Ureter (tissue), 1 donor: ENCODE measurements at places on chromosomes 12 and 14. TPM values are rescaled to one million over a fixed set of nuclear protein-coding genes. Genes with fewer than 3 reads are reported as not detected.
A peak's percentile ranks its signal among the peaks of the same experiment; 100 is the strongest.

GRCh38 chr14:23604675-23605170 lies 26.1 kb upstream of the JPH4 start:
- no peak for DNase-seq

- no peak for DNase-seq
Measured at GRCh38 chr12:26346736-26347135, 151.4 kb downstream of the SSPN start.

DNA sequence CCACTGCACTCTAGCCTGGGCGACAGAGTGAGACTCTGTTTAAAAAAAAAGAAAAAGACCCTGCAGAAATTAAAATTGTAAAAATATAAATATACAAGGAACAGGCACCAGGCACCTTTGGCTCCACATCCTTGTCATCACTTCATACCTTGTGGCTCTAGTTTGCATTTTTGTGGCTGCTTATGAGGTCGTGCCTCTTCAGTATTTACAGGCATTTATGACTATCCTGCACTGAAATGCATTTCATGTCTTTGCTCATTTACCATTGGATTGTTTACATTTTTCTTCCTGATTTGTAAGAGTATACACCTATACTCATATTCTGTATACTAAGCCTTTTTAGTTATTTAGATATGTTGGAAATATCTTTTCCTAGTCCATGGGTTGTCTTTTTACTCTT lies 20.1 kb downstream of the BICD1 start:
- no peak for DNase-seq

GRCh38 chr12:25295361-25295760 lies 44.6 kb upstream of the KRAS start:
- DNase-seq: no peak

DNA sequence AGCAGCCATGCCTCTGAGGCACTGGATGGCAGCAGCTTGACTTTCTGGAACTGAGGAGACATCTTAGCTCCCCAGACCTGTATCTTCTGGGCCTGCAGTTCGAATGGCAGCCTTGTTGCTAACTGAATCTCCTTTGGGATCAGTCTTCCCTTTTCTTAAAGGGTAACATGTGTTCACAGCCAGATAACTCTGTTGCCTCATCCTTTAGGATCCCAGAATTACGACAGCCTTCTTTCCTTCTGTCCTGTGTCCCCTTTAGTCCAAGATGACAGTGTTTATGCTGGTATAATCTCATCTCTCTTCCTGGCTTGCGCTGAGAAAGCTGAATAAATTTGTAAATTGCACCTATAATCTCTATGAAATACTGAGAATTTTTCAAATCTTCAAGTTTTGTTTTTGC lies 9.1 kb upstream of the ERC1 start:
- no peak for DNase-seq

Gene GUCY2C
- total RNA-seq: not detected

DNA sequence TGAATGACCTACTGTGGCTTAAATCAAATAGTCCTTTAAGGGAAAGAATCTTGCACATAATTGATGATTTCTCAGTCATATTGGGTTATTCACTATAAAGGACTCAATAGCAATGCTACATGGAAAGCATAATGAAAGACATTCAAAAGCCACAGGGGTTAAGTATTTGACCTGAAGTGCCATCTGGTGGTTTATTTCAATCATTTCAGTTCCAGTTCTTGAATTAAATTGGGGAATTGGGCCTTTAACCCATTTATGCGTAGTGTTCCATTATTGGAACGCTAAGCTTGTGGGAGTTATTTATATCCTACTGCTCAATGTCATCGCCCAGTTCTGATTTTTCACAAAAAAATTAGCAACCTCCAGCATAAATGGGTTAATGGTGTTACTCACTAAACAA lies 41.3 kb upstream of the C12orf71 start:
- DNase-seq: no peak

- DNase-seq: no peak
Measured at GRCh38 chr12:18723752-18724151, 14.1 kb downstream of the PLCZ1 start.

Gene WNT1
- total RNA-seq: not detected

- DNase-seq: no peak
Measured at GRCh38 chr14:36555998-36556743, 26.2 kb downstream of the NKX2-8 start.

GRCh38 chr12:102106905-102107304 lies 13.0 kb downstream of the NUP37 start:
- DNase-seq: no peak

DNA sequence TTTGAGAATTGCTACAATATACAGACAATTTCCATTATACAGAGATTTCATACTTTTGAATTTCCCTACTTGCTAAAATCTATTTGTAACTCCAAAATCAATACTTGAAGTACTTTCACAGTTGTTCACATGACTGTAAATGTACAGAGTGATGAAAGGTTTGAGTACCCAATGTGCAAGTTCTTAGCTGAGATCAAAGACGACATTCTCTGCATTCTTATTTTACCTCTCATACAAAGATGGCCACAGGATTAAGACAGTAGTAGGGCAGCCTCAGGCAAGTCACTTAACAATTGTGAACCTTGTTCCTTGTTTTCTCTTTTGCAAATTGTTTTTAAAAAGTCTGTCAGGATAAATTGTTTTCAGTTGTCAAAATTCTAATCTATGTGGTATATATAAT lies 255.9 kb upstream of the KITLG start:
- DNase-seq: no peak

Gene MGP
- total RNA-seq: 500 TPM

DNA sequence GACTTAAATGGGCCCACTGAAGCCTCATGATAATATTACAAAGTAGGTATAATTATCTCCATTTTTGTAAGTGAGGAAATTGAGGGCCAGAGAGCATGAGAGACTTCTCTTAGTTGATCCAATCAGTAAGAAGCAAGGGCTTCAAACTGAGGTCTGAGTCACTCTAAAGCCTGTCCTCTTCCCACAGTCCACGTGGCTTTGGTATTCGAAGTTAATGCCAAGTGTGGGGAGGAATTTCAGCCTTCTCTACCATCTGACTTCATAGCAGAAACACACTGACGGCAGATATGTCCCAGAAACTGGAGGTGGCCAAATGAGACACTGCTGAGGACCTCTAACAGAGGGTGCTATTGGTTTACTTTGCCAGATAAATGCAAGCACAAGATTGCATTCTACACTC lies 114.4 kb upstream of the OVCH1 start:
- DNase-seq: no peak

- no peak for DNase-seq
Measured at GRCh38 chr14:75119056-75119455, 7.8 kb downstream of the NEK9 start.

Gene ACAD10
- total RNA-seq: 43.6 TPM

Gene SUPT16H
- total RNA-seq: 75.0 TPM

Gene SIX6
- not detected for total RNA-seq

Gene FGF23
- total RNA-seq: not detected

Gene RNF212B
- total RNA-seq: not detected

DNA sequence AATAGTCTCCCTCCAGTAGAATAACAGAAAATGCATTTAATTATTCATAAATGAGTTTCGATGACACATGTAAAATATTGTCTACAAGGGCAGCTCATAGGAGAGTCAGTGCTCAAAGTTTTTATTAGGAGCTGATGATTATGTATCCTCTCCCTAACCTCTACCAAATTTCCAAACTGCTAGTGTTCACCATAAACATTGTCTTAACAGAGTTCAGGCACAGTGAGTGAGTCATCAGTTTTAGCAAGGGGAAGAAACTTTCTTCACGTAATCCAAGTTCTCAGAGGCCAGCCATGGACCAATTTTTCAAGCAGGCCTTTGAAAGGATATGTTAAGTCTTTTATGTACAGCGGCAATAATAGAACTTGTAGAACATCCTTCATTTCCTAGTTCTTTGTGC lies 649.2 kb upstream of the MIS18BP1 start:
- no peak for DNase-seq

DNA sequence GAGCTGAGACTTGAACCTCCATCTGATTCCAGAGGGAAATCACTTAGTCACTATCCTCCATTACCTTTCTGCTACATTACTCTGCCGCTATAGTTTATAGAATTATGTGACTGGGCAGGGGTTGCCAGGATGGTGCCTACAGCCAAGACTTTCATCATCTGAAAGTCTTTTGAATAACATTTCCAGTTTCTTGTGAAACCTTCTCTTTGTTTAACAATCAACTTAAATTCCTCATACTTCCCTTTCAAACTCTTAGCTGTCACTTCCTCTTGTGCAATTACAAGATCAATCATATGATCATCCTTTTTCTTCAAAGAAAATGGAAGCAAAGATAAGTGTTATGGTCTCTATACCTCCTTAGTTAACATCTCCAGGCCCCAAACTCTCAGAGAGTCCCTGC lies 25.4 kb upstream of the PELI2 start:
- no peak for DNase-seq

DNA sequence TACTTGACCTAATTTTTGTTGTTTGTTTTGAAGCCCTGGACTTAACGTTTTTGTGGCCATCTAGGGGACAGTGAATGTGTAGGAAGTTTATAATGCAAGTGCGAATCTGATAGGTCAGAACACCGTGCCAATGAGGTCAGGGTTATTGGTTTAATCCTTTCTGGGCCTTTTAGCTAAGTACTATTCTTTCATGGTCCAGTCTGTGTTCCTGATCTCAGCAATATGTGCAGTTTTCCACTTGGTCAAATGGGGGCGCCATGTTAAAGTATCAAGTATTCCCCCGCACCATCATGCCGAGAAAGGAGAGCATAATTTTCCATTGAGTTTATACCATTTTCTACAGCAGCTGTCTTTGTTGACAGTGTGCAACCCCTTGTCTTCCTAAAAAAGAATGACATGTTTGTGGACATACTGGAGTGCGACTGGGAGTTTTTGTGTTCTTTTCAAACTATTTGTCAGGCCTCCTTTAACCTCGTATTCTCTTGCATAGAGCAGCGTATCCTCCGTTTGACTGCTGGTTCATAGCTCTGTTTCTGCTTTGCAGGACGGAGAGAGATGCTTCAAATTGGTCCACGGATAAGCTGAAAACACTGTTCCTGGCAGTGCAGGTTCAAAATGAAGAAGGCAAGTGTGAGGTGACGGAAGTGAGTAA lies 1.3 kb downstream of the AHSA1 start:
- DNase-seq: peak; percentile 61

Gene GPR132
- total RNA-seq: 1.5 TPM

Gene LRP1-AS
- total RNA-seq: not detected

DNA sequence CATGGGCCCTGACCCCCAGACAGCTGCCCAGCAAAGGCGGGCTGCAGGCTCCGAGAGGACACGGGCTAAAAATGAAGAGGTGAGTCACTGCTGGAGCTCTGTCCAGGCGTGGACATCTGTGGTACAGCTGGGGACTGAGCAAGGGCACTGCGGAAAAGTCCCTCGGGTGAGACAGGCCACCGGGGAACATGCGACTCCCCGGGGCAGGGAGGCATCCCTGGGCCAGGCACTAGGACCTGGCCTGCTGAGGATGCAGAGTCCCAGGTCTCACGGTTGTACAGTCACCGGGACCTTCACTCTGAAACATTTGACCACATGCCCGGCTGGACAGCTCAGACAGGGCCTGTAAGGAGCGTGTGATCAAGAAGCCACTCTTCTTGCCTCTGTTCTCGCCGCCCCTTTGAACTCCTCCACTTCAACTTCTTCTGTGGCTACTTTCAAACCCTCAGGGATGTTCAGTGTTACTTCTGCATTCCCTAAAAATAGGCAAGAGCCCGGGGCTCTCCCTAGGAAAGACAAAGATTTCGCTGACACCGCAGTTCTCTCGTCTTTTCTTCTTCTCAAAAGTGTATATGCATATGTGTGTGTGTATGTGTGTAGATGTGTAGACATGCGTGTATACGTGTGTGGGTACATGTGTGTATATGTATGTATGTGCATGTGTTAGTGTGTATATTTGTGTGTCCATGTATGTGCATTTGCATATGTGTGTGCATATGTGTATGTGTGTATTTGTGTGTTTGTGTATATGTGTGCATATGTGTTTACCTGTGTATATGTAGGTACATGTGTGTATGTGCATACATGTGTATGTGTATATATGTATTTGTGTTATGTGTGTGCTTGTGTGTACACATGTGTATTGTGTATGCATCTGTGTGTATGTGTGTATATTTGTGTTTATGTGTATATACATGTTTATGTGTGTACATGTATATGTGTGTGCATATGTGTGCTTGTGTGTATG lies 5.0 kb upstream of the RFLNA start:
- no peak for DNase-seq

DNA sequence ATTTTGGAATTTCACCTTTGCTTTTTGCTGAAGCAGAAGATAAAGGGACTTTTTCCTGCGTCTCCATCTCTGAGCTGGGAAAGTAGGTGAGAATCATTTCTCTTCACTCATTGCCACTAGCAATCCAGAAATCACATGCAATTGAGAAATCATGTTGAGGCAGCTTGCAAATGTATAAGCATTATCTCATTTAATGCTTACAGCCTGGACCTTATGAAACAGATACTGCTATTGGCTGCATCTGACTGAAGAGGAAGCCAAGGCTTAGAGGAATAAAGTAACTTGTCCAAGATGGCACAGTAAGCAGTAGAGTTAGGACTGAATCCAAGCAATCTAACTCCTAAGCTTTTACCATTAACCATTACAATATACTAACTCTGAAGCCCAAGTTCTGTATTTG lies 122.4 kb downstream of the FIGNL2 start:
- no peak for DNase-seq

DNA sequence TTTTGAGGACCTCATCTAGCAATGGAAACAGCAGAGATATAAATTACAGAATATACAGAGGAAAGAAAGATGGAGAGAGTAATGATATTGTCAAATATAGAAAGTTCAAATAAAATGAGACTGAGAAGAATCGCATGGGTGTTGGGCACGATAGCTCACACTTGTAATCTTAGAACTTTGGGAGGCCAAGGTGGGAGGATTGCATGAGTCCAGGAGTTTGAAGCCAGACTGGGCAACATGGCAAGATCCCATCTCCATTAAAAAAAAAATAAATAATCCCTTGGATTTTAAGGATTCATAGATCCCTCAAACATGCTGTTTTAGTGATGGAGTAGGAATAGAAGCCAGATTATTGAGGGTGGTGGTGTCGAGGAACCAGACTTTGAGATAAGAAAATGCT lies 1.9 kb downstream of the PYROXD1 start:
- no peak for DNase-seq

Gene RPS6KL1
- 10.7 TPM for total RNA-seq

DNA sequence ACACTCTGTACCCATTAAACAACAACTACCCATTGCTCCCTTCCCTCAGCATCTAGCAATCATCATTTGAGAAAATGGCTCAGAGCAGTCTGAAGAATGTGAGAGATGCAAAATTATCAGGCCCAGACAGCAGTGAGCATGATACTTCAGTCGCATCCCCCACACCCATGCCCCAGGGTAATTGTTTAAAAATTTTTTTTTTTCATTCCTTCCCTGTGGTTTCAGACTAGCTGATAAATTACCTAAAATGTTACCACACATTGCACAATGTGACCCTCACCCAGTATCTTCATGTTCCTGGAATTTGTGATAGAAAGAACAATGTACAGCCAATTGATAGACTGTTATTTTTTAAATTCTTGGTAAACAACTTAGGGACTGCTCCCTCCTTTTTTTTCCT lies 11.3 kb upstream of the USP15 start:
- DNase-seq: no peak

- DNase-seq: no peak
Measured at GRCh38 chr12:23128462-23128861, 503.5 kb downstream of the ETNK1 start.
